ENCODE measurements at places on chromosomes 7 and 10. TPM values are rescaled to one million over a fixed set of nuclear protein-coding genes. Genes with fewer than 3 reads are reported as not detected.

GRCh38 chr10:77164616-77165311 lies 472.8 kb downstream of the KCNMA1 start:
- no peak for DNase-seq

DNA sequence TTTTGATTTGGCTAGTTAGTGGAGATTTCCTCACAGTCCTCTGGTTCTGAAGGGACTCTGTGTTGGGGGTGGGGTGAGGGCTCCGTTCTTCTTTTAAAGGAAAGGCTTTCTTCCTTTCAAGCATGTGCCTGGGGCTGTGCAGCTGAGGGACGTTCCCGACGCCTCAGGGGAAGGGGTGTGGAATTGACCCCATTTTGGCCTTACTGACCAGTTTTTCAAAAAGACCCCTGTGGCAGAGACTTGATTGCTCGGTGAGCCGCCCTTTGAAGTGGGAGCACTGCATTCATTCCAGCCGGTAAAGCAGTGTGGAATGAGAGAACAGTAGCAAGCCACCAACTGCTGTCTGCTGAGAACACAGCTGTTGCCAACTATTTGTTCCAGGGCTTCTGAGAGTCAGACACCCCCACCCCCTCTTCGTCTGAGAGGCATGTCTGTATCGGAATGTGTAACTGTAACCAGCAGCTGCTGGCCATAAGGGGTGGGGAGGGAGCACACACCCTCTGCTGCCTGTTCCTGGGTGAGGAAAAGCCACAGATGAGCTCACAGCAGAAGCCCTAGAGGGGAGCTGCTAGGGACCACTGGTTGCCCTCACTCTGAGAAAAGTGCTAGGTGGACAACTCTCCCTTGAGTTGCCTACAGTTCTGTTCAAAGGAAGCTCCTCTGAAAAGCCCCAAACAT lies 33.2 kb downstream of the WBP1L start:
- no peak for DNase-seq

GRCh38 chr10:103442031-103442461 lies 10.1 kb downstream of the CALHM2 start:
- DNase-seq = no peak

- no peak for DNase-seq
These were observed 49.1 kb downstream of the ARID5B start for GRCh38 chr10:61950449-61951143.

DNA sequence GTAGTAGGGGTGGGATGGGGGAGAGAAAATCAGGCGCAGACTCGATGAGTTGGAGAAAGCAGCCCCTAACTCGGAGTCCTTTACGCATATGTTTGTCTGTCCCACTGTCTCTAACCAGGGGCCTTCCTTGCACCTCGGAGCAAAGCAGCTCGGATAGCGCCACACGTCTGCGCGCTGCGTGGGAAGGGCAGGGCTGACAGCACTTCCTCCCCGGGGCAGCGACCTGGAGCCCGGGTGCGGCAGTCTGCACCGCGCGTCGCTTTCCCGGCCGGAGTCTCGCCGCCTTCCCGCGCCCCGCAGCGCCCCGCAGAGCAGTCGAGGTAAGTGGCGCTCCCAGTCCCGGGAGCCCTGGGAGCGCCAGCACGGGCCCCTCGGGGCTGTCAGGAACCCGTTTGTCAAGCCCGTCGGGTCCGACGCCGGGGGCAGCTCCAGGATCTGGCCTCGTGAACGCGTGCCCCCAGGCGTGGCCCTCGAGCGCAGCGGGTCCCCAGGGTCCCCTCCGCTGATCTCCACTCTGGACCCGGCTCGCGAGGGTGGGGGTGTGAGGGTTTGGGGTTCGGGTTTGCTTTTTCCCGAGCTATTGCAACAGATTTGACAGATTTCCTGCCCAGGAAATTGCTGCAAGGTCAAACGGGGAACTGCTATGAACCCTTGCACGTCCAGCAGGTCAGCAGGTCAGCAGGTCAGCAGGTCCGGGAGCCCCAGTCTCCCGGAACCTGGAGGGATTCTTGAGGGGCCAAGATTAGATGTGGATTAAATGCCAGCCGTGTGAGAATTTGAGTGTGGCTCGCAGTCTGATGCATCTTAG lies 597 bp downstream of the APBB1IP start:
- no peak for DNase-seq

DNA sequence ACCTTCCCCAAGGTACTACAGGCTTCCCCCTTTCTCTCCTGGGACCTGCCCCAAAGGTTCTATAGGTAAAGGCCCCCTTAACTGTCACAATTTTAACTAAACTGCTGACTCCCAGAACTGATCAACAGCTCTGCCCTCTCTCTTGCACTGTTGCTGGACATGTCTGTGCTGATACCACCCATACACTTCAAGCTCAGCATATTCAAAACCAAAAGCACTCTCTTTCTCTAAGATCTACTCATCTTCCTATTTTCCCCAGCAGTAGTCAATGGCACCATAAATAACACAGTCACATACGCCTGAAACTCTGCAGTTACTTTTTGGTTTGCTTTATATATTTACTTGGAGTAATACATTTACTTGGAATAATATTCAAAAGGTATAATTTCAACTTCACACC lies 12.3 kb downstream of the OSBPL3 start:
- no peak for DNase-seq

GRCh38 chr7:8411103-8411502 lies 22.3 kb upstream of the NXPH1 start:
- no peak for DNase-seq

DNA sequence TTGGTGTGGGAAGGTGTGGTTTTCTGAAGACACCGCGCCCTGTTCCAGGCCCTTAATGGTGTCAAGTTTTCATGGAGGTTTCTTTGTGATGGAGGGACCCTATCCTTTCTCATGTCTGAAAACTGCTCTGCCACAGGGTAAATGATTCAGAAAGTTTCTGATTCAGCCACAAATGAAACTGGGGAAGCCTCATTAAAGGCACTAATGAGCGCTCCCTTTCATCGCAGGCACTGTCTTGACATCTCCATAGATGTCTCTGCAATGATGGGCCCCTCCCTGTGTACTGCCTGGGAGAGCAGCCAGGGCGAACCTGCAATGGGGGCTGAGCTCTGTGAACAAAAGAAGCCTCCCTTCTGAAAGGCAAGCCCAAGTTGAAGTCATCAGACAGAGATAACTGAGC lies 355.3 kb downstream of the PRPF18 start:
- DNase-seq = no peak

The PIP gene
- 2.5 TPM for total RNA-seq

The EGFR gene
- total RNA-seq = 130 TPM

The SPDYE18 gene
- total RNA-seq = 1.2 TPM

The PTPN12 gene
- 106 TPM for total RNA-seq

The FKBP6 gene
- total RNA-seq = not detected

All from vagina (tissue), 2 donors.